NCI-H1930 (cell line): ENCODE measurements at places on chromosomes 3 and 15.
A peak's percentile ranks its signal among the peaks of the same experiment; 100 is the strongest.

- DNase-seq = no peak
Observed at GRCh38 chr3:169574531-169574930, 89.0 kb downstream of the MECOM start.

DNA sequence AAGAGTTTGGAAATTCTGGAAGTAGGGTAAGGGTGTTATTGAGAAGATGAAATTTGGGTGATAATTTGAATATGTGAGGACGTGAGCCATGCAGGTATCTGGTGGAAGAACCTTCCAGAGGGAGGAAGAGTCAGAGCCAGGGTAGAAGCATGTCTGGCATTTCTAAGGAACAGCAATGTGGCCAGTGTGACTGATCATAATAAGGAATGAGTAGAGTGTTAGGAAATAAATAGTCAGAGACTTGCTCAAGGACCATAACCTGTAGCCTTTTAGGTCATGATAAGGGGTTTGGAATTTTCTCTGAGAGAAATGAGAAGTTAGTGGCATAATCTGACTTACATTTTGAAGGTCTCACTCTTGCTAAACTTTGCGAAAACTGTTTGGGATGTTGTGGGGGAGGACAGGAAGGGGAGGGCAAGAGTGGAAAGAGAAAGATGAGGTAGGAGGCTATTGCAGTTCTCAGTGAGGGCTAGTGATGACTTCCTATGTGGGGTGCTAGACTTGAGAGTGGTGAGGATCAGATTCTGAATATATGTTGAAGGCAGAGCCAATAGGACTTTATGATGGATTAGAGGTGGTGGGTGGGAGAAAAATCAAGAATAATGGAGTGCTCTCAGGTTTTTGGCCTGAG is 568.3 kb downstream of the AGBL1 start:
- no peak for DNase-seq

- no peak for DNase-seq
Observed at GRCh38 chr3:170909129-170909903, 879 bp upstream of the EIF5A2 start.

- no peak for DNase-seq
Observed at GRCh38 chr15:91921188-91921842, 67.8 kb downstream of the SLCO3A1 start.

DNA sequence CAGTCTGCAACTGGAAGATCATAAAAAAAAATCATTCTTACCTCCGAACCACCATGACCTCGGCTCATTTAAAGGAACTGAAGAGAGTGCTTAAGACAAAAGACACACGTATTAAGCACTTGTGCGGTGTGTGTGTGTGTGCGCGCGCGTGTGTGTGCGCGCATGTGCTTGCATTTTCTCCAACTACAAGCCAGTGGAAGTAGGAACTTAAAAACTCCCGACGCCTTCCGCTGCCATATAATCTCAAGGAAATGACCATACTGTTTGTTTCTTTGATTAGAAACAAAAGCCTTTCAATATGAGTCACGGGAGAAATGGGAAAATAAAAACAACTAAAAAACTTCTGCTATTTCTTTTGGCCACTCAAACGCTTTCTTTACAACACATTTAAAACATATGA is 32.4 kb downstream of the FRMD4B start:
- no peak for DNase-seq

GRCh38 chr3:139758654-139759291 is 81.0 kb upstream of the NMNAT3 start:
- no peak for DNase-seq

GRCh38 chr15:31302778-31303725 is 23.6 kb upstream of the KLF13 start:
- DNase-seq = no peak

DNA sequence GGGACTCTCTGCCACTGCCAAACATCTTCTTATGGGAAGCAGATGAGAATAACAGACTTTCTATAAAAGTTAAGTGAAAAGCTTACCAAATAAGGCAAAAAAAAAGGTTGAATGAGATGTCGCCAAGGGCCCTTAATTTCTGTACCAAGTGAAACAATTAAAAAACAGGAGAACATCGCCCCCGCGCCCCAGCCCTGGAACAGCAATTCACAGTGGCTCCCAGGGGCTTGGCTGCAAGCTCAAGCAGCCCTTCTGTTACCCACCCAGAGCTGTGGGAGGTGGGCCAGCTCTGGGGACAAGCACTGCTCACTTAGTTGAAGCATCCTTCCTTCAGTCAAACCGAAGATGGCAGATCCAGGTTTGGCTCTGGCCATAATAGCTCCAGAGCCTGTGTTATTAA is 208.0 kb downstream of the ERC2 start:
- no peak for DNase-seq

DNA sequence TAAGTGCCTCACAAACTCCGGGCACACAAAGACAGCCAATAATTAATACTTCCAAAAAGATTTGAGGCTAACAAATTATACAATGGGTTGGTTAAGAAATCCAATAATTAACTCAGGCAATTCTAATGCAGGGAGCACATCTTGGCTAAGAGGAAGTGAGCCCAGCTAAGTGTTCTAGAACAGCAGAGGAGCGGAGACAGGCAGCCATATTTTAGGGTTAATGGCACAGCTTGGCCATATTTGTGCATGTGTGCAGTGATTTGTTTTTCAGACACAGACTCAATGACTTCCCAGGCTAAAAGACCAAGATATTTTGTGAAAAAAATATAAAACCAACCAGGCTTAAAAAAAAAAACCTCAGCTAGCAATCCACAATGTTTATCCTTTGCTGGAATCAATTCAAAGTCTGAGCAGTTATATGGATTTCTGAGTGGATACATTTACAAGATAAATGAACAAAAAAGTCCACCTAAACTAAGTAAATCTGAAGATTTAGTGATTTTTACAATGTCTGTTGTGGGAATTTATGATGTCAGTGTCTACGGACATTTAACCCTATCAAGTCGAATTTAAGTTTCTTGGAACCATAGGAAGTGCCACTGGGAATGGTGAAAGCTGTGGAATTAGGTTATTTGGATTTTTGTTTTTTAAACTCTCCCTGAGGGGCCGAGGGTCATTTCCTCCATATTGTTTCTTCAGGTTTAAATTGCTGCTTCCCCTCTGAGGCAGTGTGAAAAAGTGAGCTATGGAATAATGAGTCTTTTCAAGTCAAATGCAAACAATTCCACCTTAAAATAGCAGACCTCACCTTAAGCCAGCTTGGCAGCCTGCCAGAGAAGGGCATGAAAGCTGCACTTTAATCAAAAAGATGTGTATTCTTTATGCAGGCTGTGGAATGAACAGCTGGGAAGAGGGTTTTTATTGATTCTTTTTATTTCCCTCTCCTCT is 413.7 kb upstream of the TBL1XR1 start:
- no peak for DNase-seq

GRCh38 chr3:11607816-11608215 is 35.9 kb downstream of the VGLL4 start:
- DNase-seq = no peak

DNA sequence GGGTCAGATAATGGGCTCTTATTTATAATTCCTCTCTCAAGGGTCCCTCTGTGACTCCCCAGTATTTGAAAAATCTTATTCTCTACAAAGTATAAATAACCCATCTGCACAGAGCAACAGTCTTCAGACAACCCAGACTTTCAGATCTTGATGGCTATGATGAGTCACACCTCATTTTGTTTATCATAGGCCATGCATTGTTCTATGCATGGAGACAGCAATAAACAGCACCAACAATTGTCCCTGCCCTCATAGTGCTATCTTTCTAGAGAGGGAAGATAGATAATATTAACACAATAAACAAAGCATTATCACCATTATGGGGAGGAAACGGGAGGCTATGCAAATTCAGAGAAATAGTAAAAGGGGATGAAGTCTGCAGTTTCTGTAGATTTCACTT is 13.4 kb downstream of the FHIT start:
- DNase-seq = no peak

- no peak for DNase-seq
Observed at GRCh38 chr3:15693355-15693754, 91.8 kb downstream of the BTD start.

- no peak for DNase-seq
Observed at GRCh38 chr3:73401616-73402279, 223.0 kb downstream of the PDZRN3 start.

DNA sequence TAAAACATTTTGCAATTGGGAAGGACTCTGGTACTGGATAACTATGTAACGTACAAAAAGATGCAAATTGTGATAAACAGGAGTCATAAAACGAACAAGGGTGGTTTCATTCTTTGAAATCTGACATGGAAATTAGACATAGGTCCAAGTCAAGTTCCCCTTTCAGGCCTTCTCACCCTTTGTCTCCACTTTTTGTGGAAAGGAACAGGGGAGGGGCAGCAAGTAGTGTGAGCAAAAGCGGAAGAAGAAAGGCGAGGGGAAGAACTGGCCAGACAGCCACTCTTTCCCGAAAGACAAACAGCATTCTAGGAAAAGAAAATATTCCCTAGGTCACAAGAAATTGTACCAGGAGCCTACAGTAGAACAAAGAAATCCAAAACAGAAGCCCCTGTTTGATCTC is 52.6 kb downstream of the MCF2L2 start:
- DNase-seq = no peak

DNA sequence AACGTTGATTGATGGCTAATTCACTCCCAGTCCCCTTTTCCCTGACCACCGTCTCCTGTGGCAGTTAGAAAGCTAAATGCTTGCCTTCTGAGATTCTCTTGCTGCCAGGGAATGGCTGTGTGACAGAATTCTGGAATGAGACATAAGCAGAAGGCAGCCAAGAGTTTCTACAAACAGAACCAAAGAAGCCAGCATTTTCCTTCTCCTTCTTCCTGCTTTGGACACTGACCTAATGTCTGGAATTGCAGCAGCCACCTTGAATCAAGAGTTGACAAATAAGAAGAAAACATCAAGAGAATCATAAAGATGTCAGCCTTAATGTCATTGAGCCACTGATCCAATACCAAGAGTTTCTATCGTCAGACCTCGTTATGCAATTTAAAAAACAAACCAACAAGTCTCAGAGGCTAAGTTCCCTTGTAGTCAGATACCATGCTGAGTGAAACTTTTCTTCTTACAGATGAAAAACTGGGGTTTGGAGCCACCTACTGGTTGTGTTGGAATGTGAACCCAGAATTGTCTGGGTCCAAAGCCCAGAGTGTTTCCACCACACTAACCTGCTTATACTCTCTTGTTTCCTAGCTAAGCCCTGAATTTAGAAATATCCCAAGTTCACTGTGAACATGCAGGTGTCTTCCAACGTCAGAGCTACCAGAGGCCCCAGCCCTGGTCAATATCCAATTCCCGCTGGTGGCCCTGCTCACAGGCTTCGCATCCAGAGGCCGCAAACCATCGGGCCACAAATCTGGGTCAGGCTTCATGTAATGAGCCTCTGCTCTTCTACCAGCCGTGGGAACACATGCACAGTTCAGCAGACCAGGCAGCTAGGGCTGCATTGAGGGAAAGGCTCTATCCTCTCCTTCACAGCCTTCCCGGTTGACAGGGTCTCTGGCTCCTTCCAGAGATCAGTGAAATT is 42.5 kb downstream of the MCF2L2 start:
- DNase-seq = no peak

DNA sequence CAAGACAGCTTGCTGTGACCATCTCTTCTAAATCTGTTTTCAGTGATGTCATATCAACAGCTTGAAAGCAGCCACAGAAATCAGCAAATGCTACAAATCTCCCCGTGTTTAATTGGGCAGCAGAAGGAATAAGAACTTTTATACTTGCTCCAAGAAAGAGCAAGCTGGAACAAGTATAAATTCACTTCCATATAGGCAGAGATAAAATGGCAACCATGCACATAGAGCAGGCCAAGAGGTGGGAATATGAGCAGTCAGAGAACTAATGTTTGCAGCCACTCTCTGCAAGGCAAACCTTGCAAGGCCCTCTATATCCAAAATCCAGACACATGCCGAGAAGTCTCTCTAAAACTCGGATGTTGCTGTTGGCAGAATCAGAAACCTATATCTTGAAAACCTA is 16.0 kb downstream of the PARP9 start:
- DNase-seq = no peak

- no peak for DNase-seq
Observed at GRCh38 chr15:31236184-31237042, 90.2 kb upstream of the KLF13 start.

DNA sequence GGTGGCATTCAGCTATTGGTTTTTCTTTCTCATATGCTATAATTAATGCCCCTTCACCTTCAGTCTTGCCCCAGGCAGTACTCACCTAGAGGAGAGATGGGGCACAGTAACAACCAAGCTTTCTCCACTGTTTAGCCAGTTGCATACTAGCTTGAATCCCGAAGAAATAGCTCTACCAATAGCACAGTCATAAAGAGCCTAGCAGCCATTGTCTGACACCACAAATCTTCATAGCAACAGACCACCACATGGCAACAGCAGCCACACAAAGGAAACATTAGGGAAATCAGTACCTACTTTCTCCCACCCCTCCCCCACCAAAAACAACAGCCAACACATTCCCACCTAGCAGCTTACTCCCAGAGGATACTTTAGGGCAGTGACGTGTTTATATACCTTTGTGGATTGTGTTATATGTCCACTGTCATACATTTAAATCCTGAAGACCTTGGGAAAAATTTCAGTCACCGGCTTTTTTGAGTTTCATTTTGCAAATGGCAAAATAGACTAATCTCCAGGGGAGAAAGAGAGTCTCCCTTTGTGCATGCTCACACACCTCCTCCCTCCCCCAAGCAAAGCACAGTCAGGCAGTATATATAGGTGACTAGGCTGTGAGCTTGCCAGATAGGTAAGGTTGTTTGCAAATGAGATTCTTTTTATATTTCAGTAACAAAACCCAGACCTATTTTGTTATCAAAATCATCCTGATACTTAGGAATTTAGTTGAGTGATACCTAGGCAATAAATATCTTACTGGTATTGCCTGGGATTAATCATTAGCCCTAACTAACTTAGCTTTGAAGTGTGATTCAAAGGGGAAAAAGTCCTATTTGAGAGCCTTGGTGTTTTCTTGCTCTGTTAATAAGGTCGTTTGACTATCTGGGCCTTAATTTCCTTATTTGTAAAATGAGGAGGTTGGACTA is 140.6 kb downstream of the RBPMS2 start:
- peak; percentile 44 for DNase-seq

- no peak for DNase-seq
Observed at GRCh38 chr3:129006864-129007263, 5.8 kb downstream of the EFCC1 start.

DNA sequence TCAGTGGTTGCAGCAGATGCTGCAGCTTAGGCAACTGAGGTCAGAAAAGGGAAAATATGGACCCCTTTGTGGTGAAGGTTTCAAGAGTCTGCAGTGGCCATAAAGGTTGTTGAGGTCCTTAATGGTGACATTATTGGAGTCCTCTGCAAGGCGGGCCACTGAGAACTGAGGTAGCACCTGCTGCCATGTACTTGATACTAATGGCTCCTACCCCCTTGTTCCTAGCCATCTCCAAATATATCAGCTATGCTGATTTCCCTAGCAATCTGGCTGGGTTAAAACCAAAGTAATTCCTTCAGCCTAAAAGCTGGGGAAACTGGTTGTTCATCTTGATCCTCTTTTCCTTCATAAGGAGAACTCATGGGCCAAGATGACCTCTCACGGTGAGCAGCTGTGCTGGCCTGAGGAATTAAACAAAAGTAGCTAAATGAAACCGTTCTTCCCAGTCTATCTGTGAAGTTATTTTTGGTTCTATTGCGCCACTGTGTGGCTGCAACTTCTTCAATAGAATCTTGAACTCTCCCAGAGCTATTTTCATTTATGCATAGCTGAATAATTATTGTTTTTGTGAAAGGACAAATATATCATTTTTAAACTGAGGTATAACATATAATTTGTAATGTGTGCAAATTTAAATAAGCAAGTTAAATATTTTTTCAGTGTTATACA is 76.1 kb upstream of the PLSCR4 start:
- DNase-seq = no peak

- no peak for DNase-seq
Observed at GRCh38 chr3:43695443-43695842, 4.7 kb downstream of the ABHD5 start.

GRCh38 chr3:131705558-131706051 is 202.8 kb upstream of the MRPL3 start:
- DNase-seq = no peak
